Cortex of kidney (tissue), 1 donor: ENCODE measurements at places on chromosomes 2 and 18.

- DNase-seq: no peak
Observed at GRCh38 chr18:76494231-76495005, 624 bp downstream of the ZNF516 start.

GRCh38 chr2:68769586-68770270 lies 35.1 kb downstream of the ARHGAP25 start:
- no peak for DNase-seq

- DNase-seq: no peak
Observed at GRCh38 chr2:191049728-191050639, 36.0 kb upstream of the STAT1 start.

DNA sequence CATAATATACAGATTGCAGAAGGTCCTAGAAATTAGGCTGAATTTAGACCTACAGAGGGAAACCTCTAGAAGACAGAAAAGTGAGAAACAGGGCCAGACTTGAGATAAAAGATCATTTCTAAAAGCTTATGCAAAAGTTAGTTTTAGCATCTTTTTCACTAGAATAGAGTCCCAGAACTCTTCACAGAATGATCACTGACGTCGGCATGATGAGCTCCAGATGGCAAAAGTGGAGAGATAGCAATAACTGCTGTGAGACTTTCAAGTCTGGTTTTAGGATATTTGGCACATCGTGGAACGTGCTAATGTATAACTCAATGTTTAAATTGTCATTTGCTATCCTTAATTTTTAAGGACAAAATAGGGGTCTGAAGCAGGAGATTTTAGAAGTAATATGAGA lies 1050.7 kb upstream of the CELF4 start:
- no peak for DNase-seq

GRCh38 chr2:222284466-222284865 lies 14.3 kb downstream of the PAX3 start:
- DNase-seq: no peak
